HEK293T (cell line): ENCODE measurements at places on chromosomes 12 and 14.

GRCh38 chr12:72872238-72872887 is 600.2 kb downstream of the TRHDE start:
- DNase-seq: peak; percentile 11

GRCh38 chr12:78790148-78790547 is 74.4 kb upstream of the SYT1 start:
- DNase-seq: no peak

- peak; percentile 16 for DNase-seq
Observed at GRCh38 chr12:64392221-64392620, 1.7 kb upstream of the C12orf56 start.

DNA sequence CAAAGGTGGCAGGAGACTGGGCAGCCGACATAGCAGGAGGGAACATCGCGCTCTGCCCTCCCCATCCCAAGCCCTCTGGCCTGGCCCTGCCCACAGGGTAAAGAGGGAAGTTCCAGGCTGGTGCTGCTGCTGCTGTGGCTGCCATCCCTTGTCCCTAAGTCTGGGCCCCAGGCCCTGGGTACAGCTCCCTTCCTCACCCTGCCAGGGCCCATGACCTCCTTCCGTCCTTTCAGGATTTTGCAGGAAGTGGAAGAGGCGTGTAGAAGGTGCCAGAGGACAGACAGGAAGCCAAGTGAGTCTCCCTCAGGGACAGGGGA is 14.7 kb upstream of the NCOR2 start:
- DNase-seq: no peak

DNA sequence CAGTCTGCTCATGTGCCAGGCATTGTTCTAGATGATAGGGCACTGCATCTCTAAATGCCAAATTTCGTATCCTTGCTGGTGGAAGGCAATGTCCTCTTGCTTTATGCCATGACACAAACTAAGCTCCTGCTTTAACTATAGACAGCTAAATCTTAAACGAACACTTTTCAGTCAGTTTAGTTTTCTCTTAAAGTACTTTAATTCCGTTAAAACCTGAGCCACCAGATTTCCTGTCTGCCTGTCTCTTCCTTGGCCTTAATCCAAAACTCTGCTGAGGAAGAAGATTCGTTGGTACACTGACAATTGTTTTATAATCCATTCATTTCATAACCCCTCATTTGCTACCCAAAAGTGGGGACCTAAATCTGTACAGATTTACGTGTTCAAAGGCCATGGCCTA is 194.4 kb upstream of the BCL2L14 start:
- DNase-seq: no peak
